ENCODE measurements at places on chromosomes 7 and 10. TPM values are rescaled to one million over a fixed set of nuclear protein-coding genes. Genes with fewer than 3 reads are reported as not detected.

The SLC18A3 gene
- total RNA-seq: not detected

The STK31 gene
- 0.26 TPM for total RNA-seq

GRCh38 chr7:2958416-2959102 lies 85.1 kb downstream of the CARD11 start:
- peak overlapping the region; percentile 94 for H3K27ac ChIP-seq
- DNase-seq: no peak
- H3K36me3 ChIP-seq: peaks cover 9% of the 10 kb centered on the region
- no peaks in the 10 kb centered on the region for H3K27me3 ChIP-seq

DNA sequence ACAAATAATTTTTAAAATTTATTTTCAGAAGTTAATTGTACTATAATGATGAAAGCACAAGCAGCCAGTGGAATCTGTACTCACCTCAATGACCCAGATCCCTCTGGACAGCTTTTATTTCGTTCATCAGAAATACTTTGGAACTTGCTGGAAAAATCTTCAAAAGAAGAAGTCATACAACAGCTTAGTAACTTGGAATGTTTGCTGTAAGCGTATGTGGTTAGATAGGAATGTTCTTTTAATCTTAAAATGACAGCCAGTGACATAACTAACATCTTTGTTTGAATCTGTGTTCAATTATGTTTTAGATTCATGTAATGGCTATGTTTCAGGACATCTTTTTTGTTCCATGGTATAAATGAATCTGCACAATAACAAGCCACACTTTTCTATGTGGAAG lies 26.8 kb downstream of the CFAP69 start:
- H3K27ac ChIP-seq: no peak overlapping the region
- H3K27me3 ChIP-seq: peaks cover 5% of the 10 kb centered on the region
- H3K4me3 ChIP-seq: no peak overlapping the region

GRCh38 chr10:80271416-80271815 lies 18.0 kb downstream of the MAT1A start:
- no peak overlapping the region for H3K27ac ChIP-seq
- DNase-seq: no peak
- peaks cover 32% of the 10 kb centered on the region for H3K27me3 ChIP-seq
- H3K4me3 ChIP-seq: no peak overlapping the region
- peaks cover 2% of the 10 kb centered on the region for H3K36me3 ChIP-seq

DNA sequence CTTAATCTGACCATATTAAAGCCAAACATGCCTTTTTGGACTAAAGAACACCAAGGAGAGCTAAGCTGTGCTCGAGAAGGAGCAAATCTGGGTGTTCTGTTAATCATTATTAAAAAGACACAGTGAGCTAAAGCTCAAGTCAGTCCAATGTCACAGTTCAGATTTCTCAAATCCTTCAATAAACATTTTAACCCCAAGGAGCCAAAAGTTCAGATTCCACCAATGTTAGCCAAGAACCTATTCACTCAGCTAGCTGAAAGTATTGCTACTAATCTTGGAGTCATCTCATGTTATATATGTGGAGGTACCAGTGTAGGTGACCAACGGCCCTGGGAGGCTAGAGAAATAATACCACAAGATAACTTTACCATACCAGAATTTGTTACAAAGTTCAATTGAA lies 14.5 kb upstream of the ZNF33B start:
- H3K4me1 ChIP-seq: peaks cover 3% of the 10 kb centered on the region
- H3K36me3 ChIP-seq: peaks cover 3% of the 10 kb centered on the region

GRCh38 chr7:112283382-112283910 lies 77.0 kb downstream of the ZNF277 start:
- peaks cover 16% of the 10 kb centered on the region for H3K4me1 ChIP-seq
- H3K4me3 ChIP-seq: no peak overlapping the region
- no peak for DNase-seq
- H3K27me3 ChIP-seq: no peaks in the 10 kb centered on the region

- H3K4me1 ChIP-seq: peaks cover 6% of the 10 kb centered on the region
- peak overlapping the region; percentile 51 for H3K27ac ChIP-seq
- H3K36me3 ChIP-seq: peaks cover 2% of the 10 kb centered on the region
- no peaks in the 10 kb centered on the region for H3K27me3 ChIP-seq
- H3K4me3 ChIP-seq: no peak overlapping the region
Measured at GRCh38 chr7:116258734-116259133, 48.4 kb downstream of the TES start.

DNA sequence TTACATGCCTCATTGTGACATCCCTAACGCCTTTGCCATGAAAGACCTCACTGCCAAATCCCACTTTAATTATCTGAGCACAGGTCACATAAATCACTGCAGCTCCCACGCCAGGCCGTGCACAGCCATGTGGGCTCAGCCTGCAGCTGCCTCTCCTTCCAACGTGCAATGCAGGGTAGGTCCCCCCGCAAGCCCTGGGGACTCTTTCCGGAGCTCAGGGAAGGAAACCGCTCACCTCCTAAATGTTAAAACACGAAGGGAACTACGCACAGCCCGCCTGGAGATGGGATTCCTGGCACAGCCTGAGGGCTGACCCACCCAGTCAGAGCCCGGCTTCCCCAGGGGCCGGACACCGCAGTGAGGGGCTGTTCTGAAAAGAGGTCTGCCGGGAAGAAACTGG lies 128.0 kb downstream of the MAD1L1 start:
- no peaks in the 10 kb centered on the region for H3K27me3 ChIP-seq
- H3K27ac ChIP-seq: peak overlapping the region; percentile 29
- H3K36me3 ChIP-seq: no peaks in the 10 kb centered on the region
- DNase-seq: no peak
- H3K4me3 ChIP-seq: no peak overlapping the region

DNA sequence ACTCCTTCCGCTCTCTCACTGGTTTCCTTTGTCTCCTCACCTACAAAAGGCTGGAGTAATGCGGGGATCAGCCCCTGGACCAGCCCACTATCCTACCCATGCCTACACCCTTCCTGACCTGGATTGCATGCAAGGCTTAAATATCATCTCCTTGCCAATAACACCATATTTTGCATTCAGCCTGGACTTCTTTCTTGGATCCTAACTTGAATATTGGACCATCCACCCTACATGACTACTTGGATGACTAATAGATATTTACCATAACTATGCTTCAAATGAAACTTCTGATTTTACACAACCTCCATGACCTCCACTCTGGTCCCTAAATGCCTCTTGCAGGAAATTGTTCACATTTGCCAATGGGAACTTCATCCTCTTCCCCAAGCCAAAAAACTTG lies 188.3 kb upstream of the AKR1E2 start:
- H3K27ac ChIP-seq: no peak overlapping the region
- no peaks in the 10 kb centered on the region for H3K36me3 ChIP-seq
- no peaks in the 10 kb centered on the region for H3K4me1 ChIP-seq
- DNase-seq: no peak

DNA sequence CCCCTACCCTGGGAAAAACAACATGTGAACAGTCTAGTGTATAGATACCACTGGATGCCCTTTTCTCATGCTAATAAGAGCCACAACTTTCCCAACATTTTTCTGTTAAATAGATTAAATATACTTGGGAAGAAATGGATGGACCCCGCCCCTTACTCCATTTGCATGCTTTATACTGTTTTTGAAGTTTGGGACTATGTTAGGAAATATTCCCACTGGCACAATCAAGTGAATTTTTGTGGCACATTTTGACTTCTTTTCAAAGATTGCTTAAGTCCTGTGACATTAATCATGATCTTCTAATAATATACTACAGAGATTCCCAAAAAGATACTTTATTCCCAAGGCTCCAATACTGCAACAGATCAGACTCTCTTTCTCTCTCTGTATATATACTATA lies 216.6 kb downstream of the TWIST1 start:
- no peak overlapping the region for H3K4me3 ChIP-seq
- no peaks in the 10 kb centered on the region for H3K27me3 ChIP-seq
- no peak overlapping the region for H3K27ac ChIP-seq
- H3K36me3 ChIP-seq: no peaks in the 10 kb centered on the region
- no peaks in the 10 kb centered on the region for H3K4me1 ChIP-seq

GRCh38 chr10:3714967-3715366 lies 70.0 kb downstream of the KLF6 start:
- H3K27me3 ChIP-seq: peaks cover 4% of the 10 kb centered on the region
- DNase-seq: no peak
- H3K4me1 ChIP-seq: peaks cover 5% of the 10 kb centered on the region
- no peak overlapping the region for H3K27ac ChIP-seq
- H3K36me3 ChIP-seq: no peaks in the 10 kb centered on the region
- H3K4me3 ChIP-seq: no peak overlapping the region

DNA sequence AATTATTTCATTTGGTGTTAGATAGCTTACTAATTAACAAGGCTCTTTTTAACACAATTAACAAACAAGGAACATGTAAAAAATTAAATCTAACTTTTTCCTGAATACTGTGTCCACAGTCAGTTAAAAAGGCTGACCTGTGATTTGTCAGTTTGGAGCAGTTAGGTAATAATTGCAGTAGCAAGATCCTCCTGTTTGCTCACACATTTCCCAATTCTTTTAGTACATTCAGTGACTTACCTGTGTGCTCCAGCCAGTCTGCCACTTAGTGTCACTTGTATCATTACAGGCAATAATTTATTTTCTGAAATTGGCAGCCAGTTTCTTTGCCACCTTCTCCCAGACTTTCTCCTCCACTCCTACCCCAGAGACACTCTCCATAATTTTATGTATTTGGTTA lies 66.8 kb downstream of the LHFPL3 start:
- no peak for DNase-seq
- H3K4me1 ChIP-seq: no peaks in the 10 kb centered on the region

All from T-helper 17 cell (primary cell).